ENCODE measurements at places on chromosomes 13 and 19.

DNA sequence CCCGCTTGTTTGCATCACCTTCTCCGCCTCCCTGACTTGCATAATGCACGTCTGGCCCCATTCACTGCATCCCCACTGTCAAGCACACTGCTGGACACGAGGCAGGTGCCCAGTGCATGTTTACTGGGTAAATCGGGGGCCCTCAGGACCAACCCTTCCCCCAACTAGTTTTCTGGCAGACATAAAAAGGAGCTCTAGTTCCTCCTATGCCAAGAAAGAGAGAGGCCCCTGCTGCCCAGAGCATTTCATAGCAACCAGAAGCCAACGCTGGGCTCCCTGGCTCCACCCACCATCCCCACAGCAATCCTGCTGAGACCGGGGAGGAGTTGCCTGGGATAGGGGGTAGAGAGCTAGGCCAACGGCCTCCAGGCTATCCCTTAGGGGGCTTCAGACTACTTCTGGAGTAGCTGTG, 23.2 kb downstream of the ANKRD27 start:
- DNase-seq: no peak

DNA sequence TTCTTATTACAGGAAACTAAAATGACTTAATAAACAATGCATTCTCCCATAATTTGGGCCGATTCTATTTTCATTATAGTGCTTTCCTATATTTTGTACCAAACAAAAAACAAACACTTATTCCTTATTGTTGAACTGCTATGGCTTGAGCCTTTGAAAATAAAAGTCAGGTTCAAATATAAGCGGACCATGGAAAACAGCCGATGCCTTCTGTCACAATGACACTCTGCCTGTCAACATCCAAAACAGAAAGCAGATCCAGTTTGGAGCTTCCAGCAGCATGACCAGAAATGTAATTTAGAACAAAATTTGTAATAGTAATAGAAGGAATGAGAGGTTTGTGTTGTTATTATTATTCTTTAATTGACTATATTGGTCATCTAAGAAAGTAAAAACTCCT, 194.5 kb downstream of the LHFPL6 start:
- DNase-seq: no peak

DNA sequence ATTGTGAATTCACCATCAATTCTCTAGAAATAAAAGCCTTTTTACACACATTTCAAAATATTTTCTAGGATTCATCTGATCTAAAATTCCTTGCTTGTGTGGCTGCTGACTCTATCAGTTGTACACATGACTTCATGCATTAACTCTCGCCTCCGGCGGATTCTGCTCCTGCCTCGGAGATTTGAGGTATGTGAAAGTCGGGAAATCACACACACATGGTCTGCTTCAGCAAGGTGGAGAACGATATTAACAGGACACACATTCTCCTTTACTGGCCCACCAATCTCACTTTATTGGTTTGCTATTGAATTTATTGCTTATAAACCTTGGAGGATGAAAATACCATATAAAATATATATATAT, 855.7 kb downstream of the SLITRK5 start:
- no peak for DNase-seq

- no peak for DNase-seq
Observed at GRCh38 chr13:51277928-51278327, 55.7 kb downstream of the FAM124A start.

DNA sequence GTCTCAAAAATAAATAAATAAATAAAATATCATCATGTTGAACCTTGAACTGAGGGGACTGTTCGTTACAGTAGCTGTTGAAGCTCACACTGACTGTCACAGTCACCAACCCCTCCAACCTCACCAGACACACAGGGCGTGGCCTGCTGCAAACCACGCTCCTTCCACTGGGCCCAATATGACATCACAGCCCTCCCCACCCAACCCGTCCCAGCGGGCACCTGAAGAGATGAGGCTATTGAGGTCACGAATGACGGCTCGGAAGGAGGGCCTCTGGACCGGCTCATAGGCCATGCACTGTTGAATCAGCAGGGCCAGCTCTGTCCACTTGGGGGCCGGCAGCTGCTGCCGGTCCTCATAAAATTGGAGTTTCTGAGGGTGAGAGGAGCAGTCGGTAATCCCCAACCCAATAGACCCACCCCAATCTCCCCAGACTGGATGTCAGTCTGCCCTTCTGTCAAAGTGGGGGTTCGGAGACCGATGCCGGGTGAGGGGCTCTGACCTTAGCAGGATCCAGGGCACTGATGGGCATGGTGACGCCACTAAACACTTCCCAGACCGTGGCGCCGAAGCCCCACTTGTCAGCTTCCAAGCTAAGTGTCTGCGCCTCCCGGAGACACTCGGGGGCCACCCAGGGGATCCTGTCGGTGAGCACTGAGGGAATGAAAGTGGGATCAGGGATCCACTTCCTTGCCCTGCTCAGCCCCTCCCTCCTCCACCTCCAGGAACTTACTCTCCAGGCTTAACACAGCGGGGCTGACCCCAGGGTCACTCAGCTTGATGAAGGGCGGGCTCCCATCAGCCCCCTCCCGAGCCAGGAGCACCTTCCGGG, 13.2 kb downstream of the JAK3 start:
- no peak for DNase-seq

DNA sequence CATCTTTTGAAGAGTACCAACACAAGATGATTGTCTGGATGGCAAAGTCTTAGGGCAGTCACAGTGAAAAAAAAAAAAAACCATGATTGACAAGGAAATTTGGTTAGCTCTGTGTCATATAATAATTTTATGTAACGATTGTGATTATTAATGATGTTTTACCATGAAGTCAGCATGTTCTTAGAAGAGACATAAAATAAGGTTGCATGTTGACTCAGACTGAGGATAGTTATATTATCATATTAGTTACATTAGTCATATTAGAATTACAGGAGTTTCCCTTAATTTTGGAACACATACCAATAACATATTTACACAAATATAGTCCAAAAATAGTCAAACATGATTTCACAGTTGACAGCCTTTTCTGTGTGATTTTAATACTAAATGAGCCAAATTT, 5.7 kb downstream of the ZNF431 start:
- no peak for DNase-seq

DNA sequence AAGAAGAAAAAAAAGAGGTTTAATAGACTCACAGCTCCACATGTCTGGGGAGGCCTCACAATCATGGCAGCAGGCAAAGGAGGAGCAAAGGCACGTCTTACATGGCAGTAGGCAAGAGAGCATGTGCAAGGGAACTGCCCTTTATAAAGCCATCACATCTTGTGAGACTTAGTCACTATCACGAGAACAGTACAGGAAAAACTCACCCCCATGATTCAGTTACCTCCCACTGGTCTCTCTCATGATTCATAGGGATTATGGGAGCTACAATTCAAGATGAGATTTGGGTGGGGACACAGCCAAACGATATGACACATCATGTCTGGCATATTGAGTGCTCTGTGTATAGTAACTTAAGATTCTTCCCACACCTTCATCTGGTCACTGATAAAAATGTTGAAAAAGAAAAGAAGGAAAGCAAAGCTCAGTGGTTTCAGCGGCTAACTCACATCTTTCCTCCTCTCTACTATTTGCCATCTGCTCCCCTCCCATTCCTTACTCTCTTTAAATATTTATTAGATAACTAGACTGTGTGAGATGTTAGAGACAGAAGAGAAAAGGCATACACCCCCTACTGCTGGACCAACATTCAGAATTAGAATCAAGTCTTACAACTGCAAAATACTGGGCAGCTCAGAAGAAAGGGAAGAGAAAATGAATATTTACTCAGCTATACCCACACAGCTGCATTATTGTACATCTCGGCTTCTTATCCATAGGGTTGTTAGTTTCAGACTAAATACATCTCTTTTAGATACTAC, 60.1 kb upstream of the AKAP11 start:
- DNase-seq: no peak

DNA sequence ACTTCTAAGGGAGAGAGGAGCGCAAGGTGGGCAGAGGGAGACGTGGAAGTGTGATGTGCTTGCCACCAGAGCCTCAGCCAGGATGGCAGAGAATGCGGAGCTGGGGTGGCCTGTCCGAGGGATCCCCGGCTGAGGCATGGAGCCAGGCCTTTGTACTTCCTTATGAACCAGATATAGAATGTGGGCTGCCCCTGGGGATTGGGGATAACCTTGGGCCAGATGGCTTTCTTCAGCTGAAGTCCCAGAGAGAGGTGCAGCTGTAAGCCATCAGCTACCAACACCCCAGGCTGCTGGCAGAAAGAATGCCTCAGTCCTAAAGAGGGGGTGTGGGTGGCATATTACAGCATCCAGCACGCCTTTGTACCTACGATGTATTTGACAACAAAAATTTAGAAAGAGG, 25.5 kb upstream of the FBXO17 start:
- no peak for DNase-seq

GRCh38 chr13:106291006-106291405, 244.5 kb downstream of the EFNB2 start:
- no peak for DNase-seq

GRCh38 chr13:74131227-74131626, 3.0 kb downstream of the KLF12 start:
- DNase-seq: no peak

DNA sequence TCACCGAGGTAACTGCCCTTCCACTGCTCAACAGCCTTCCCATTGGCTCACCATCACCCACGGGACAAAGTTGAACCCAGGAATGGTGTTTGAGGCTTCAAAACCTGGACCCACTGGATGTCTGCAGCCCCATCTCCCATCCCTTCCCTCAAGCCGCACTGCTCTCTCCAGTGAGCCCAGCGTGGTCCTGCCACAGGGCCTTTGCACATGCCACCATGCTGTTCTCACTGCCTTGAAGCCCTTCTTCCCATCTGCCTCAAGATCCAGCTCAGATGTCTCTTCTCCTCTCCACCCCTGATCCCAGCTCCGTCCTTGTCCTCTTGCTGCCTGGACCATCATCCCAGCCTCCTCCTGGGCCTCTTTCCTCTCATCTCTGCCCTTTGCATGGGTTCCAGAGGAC, 4.0 kb downstream of the SHISA7 start:
- DNase-seq: no peak

DNA sequence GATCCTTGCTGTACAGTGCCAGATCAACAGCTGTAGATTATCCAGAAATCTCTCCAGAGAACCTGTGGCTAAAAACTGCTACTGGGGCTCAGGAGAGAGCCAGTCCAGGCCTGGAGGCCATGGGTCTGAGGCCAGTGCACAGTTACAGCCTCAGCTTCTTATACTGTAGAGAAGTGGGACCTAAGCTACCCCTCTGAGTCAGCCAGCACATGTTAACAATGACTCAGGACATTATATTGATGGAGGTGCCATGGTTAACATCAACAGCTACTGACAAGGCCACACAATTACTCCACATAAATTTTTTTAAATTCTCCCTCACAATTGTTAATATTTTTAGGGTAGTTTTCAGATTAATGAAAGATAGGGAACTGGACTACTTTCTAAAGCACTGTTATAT, 138.5 kb downstream of the RBM26 start:
- DNase-seq: no peak

DNA sequence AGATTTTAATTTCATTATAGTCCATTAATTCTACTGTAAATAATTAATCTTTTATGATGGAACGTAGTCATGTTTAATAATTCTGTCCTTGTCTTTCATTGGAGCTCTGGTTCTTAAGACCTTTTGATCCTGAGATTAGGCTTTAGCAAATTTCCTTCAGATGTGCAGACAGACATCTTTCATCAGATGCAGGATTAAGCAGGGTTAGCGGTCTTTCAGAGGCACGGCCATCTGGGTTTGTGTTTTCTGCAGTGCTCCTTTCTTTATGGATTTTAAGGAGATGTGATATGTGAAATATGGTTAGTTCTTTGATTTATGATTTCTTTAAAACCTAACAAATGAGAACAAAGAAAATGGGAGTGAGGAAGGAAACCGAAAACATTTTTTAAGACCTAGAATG, 643.9 kb upstream of the SGCG start:
- DNase-seq: no peak

DNA sequence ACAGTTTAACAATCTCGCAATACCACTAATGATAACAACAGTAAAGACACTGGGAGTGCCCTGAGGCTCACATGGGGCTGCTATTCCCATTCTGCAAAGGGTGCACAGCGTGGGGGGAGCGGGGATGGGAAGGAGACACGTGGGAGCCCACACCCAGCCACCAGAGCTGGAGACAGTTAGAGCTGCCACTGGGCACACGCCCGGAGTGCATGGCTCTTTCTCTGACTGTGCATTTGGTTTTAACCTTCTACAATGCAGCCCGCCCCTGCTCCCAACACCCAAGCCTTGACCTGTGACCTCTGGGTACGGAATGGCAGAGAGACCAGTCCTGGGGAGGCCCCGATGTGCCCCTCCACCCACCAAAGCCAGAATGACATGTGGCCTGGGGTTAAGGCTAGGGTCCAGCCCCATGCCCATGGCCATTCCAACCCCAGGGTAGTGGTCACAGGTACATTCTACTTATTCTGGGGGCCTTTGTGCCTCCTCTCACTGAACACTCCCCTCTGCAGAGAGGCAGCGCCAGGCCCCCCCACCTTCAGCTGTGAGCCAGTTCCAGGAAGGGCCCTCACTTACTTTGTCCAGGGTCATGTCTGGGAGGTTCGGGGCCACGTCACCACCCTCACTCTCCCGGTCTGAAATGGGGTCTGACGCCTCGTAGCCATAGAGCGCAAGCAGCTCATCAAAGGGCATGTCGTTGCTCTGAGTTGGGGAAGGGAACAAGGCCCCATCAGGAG, 17.1 kb downstream of the MIER2 start:
- DNase-seq: no peak

- no peak for DNase-seq
Observed at GRCh38 chr19:34556488-34556887, 74.9 kb downstream of the WTIP start.

DNA sequence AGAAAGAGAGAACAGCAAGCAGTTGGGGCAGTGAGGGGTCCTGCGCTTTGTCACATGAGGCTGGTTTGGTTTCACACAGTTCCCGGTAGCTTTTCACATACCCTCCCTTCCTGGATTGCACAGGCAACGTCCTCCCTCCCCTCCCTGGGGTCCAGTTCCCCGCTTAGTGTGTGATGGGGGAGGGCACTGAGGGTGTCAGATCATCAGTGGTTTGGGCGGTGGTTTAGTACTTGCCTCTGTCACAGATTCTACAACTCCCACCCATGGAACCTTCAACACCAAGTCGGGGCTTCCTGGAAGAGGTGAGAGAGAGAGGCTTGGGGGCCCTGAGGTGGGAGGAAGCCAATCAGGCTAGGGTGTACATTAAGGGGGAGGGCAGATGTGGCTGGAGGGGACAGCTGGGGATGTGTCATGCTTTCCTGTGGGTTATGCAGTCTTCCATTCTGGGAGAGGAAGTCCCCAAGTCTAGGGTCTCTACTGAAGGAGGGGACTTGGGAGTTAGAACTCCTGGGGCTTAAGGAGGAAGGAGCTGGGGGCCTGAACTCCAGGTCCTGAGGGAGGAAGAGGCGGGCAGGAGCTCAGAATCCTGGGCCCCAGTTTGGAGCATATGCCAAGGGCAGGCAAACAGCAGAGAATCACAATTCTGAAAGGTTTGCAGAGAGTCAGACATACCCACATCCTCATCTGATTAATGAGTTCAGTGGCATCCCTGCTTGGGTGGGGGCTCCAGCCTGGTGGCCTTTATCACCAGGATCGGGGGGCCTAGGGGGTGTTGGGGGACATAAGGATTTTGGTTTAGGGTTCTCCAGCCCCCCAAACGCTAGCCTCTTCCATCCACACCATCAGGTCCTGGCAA, at the start of gene NKG7:
TSS of gene NKG7 (minus strand) at position 6 of the 856 bp plus-strand sequence. CDS start 119 bp downstream, outside the sequence.
- no peak for DNase-seq

GRCh38 chr13:112725346-112726015, 35.6 kb downstream of the ATP11A start:
- DNase-seq: no peak
